ENCODE measurements at places on chromosomes 3 and 15.

- no peak for DNase-seq
Observed at GRCh38 chr3:171804618-171805389, 5.5 kb downstream of the PLD1 start.

- no peak for DNase-seq
Observed at GRCh38 chr3:19959505-19959904, 12.6 kb downstream of the RAB5A start.

DNA sequence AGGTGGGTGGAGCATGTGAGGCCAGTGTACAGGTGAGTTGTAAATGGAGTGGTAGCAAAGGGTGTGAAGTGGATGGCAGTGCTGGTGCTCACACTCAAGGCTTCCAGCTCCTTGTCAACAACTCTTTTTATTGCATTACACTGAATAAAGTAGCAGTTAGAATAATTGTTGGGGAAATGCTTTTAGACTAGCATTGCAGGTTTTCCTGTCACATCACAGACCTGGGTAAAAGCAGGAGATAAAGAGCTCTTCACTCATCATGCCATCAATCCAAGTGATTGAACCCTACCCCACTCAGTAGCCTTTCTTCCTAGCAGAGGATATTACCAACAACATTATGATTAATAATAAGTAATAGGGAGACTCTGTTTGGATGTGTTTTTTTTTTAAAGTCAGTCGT lies 81.6 kb downstream of the CDIN1 start:
- no peak for DNase-seq

GRCh38 chr15:91468871-91469580 lies 369.0 kb downstream of the SV2B start:
- DNase-seq, result no peak

DNA sequence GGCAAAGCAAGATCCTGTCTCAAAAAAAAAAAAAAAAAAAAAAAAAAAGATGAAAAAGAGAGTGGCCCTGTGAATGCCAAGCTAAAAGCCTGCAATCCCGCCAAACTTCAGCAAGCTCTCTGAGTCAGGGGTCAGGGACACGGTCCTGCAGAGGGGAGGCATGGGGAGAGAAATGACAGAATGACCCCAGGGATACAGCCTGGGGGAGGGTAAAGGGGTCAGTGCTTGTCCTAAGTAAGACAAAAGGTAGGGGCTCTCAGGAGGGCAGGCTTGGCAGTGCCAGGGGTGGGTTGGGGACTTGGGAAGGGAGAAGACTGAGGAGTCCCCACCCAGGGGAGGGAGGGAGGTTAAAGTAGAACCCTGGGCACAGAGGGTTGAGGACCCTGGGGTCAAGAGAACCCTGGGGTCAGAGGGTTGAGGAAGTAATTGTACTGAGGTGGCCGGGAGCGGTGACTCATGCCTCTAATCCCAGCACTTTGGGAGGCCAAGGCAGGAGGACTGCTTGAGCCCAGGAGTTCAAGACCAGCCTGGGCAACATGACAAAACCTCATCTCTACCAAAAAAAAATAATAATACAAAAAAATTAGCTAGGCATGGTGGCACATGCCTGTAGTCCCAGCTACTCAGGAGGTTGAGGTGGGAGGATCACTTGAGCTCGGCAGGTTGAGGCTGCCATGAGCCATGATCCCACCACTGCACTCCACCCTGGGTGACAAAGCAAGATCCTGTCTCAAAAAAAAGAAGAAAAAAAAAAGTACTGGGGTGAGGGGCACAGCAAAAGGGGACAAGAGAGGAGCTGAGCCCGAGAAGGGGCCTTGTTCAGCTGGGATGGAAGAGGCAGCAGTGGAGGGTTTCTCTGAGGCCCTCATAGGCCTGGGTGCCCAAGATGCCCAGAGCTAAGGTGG lies 5.2 kb upstream of the SEMA3B start:
- no peak for DNase-seq

- DNase-seq, result no peak
Observed at GRCh38 chr15:69414701-69415167, 585 bp downstream of the KIF23 start.

DNA sequence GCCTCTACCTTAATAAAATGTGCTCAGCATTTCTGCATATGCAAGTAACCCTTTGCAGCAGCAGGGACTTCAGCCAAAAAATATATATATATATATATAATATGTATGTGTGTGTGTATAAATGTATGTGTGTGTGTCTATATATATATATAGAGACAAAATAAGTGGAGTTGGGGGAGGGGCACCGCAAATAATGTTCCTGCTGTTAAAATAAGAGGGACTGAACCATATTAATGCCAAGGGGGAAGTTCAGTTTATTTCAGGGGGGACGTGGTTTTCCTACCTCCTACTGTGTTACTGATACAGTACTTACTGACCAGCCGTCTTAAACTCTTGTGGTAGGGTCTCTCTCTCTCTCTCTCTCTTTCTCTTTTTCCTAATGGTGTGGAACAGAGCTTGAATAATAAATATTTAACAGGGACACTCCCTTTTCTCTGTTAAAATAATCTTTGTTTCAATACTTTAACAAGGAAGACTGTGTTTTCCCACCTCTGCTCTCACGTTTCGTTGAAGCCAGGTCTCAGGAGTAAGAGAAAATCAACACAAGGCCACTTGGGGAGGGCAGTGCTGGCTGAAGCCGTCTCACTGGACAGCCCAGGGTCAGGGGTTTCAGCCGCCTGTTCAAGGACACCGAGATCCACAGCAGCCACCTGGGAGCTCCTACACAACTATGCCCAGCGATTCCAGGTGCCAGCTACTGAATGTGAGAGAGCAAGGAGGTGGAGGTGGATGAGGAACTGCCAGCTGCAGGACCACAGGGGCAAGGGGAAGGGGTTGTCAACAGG lies 42.8 kb upstream of the ADAMTSL3 start:
- no peak for DNase-seq

DNA sequence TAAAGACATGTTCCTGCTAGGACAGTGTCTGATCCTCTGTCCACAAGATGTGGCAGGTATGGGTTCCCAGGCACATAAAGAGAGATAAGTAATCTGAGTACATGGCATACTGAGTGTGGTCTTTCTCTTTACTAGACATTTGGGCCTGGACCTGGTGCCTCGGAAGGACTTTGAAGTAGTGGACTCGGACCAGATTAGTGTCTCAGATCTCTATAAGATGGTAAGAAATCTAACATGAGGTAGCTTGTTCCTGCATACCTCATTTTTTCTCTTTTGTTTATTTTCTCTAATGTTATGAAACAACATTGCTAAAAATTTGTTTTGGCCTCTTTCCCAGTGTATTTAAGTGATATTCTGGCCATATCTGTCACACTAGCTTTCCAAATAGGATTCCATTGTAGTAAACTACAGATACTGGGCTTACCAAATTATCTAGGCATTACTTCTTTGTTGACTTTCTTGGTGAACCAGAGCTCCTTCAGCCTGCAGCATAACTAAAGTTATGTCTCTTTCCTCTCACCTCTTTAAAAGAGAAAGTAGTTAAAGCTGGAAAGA lies 309.8 kb upstream of the MANF start:
- DNase-seq, result no peak

GRCh38 chr15:58957101-58957973 lies 23.9 kb upstream of the SLTM start:
- peak; percentile 15 for DNase-seq

- DNase-seq, result no peak
Observed at GRCh38 chr3:130709671-130710070, 37.0 kb downstream of the PIK3R4 start.

DNA sequence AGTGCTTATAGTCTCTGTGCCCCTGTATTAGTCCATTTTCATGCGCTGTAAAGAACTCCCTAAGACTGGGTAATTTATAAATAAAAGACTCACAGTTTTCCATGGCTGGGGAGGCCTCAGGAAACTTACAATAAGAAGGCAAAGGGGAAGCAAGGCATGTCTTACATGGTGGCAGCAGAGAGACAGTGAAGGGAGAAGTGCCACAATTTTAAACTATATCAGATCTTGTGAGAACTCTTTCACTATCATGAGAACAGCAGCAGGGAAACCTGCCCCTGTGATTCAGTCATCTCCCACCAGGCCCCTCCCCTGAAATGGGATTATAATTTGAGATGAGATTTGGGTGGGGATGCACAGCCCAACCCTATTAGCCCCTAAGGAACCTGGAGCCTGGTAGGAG lies 243.2 kb downstream of the EDEM1 start:
- DNase-seq, result no peak

DNA sequence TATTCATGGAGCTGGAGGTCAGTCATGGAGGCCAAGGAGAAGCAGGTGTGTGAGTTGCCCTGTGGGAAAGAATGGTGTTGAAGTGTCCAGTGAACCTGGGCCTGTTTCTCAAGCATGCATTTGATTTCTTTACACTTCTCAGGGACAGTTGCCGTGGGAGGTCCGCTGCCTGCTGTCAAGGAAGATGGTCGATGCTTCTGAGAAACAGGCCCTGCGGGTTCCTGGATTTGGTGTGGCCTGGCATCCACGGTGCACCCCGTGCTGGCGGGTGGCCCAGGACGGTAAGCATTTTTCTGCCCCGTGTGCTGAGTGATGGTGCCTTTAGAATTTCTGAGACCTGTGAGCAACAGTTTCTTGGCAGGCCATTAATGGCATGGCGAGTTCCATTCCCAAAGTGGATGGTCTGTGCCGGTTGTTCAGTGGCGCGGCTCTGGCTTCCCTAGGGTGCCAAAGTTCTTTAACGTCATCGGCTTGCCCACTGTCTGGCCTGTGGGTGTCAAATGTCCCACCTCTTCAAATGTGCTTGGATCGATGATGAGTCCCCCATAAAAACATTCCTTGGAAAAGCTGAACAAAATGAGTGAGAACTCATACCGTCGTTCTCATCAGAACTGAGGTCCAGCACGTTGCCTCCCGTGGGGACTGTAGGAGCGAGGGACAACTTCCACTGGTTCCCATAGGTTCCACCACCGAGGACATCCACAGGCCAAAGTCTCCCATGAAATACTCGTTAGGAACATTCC lies 107.2 kb downstream of the SNRPN start:
- no peak for DNase-seq

- DNase-seq, result no peak
Observed at GRCh38 chr15:76964157-76964556, 30.8 kb upstream of the PSTPIP1 start.

DNA sequence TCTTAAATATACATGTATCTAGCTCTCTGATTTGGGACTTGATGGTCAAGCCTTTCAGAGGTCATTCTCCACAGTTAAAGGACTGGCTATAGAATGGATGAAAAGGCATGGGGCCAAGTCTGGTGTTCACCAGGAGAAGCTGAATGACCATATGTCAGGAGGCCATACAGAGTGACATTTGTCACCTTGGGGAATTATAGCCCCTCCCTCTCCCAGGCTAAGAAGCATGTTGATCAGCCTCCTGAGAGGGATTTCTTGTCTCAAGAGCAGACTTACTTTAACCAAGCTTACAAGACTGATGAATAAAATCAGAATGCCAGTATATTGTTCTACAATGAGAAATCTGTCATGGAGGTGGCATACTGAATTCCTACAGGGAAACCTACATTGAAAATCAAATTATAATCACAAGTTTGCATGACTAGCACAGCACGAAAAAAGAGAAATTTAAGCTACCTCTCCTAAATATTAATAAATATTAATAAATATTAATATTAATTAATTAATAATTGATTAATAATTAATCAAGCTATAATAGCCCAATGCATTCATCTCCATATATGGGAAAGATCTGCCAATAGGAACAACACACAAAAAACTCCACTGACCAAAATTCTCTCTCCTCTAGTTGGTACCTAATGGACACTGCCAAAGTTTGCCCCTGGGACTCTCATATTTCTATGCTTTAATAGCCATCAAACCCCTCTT lies 47.3 kb downstream of the ATP8B4 start:
- DNase-seq, result no peak

DNA sequence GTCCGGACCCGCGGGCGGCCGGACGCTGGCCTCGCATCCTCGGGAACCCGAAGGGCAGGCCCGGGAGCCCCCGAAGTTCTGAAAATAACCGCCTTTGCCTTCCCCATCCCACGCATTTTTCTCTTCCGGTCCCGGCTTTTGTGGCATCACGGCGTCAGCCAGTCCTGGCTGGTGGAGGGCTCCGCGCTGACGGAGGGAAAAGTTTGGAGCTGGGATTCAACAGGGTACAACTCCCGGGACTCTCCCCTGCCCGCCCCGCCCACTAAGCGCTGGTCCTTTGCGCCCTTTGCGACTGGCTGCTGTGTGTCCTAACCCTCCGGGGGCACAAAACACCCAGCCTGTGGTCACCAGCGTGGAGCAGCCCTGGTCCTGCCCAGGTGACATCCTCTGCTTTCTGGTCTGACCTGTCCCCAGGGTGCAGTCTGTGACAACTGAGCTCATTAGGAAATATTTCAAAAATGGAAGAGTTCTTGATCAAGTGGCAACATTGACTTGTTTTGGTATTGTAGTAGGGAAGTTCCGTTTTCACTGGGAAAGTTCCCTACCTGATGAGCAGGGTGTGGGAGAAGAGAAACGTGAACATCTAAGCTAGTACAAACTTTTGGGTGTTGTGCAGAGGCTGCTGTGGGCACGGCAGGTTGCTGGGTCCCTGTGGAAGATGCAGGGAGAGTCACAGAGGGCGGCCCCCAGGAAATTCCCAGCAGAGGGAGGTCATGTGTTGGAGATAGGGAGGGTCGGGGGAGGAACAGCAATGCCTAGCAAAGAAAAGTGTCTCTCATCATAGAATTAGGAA lies 775 bp downstream of the ARNT2 start:
- DNase-seq, result no peak

GRCh38 chr3:32438596-32439344 lies 47.1 kb downstream of the CMTM7 start:
- no peak for DNase-seq
